ENCODE measurements at places on chromosomes 1 and 21.

- DNase-seq: no peak
Measured at GRCh38 chr1:14543191-14543840, 55.2 kb upstream of the KAZN start.

GRCh38 chr1:181676269-181676668 is 193.0 kb downstream of the CACNA1E start:
- DNase-seq: no peak

- no peak for DNase-seq
Measured at GRCh38 chr21:16912075-16912474, 600.8 kb upstream of the CXADR start.

DNA sequence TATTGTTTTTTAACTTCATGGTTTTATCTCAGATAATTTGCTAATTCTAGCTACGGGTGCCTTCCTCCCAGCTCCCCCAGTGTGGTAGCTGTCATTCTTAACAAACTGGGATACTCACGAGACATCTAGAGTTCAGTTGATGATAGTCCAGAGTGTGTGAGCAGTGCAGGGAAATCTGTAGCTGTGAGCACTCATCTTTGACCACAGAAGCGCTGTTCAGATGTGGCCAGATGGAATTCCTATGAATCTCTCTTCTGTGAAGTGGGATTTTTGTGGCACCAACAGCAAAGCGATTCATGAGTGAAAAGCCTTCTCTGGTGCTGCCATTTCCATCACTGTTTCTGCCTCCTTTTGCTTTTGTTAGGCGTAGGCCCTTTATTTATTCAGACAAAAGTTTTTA is 125.1 kb downstream of the NFIA start:
- no peak for DNase-seq
